ENCODE measurements at places on chromosomes 5 and 9.

DNA sequence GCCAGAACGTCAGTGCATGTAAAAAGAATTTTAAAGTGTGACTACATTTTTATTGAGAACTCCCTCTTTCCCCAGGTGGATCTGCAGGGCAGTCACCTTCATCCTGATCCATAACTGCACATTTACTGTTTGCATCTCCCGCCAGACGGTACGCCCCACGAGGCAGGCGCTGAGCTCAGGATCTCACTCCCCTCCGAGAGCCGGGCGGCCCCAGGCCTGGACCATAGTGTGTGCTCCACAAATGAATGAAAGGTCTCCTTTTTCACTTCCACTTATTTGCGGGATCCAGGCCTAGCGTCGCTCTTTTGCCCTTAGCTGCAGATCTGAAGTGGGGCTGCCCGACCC, 378 bp downstream of the DROSHA start:
- DNase-seq: peak; percentile 33

DNA sequence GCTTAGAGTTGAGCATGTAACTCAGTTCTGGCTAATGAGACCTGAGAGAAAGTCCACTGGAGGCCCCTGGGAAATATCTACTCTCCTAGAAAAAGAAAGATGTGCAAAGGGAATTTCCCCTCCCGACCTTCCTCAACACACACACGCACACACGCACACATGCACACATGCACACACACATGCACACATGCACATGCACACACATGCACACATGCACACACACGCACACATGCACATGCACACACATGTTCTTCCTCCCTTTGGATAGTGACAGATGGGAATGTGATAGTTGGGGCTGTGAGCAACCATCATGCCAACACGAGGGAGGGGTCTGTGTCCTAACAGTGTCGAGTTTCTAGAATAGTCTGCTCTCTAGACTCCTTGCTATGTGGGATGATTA, 148.2 kb upstream of the EGFLAM start:
- DNase-seq: no peak

- DNase-seq: no peak
These were observed 46.1 kb upstream of the TMED7 start for GRCh38 chr5:115671939-115672338.

- no peak for DNase-seq
These were observed 812.9 kb upstream of the ZNF608 start for GRCh38 chr5:125559296-125559695.

DNA sequence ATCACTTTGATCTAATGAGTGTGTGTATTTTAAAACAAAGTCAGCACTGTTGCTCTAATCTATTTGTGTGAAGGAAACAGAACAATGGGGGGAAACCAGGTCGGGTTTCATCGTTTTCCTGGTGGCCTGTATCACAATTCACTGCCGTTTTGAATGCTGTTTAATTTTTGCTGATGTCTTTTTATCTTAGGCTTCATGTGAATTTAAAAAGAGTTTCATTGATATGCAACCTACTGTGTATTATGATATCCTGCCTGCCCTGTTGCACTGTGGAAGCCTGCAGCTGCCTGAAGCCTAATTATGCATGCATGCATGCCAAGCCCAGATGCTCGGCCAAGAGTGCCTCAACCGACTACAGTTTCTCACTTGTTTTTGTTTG, 307.5 kb downstream of the ZNF608 start:
- no peak for DNase-seq

DNA sequence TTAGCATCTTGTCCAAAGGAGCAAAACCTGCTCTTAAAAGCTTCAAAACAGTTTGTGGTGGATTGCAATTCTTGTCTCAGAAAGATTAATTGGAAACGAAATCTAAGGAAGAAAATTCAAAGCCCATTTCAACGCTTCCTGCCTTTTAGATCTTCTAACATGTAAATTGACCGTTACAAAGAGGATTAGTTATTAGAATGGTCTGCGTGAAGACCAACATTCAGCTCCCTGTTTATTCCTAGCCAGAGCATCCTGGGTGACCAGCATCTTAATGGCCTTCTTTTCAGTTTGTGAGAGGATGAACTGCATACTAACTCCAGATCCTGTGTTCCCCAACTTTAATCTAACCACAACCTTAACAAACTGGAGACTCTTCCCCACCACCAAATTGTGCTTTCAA, 109.9 kb upstream of the SLC1A3 start:
- DNase-seq: no peak

GRCh38 chr5:102815084-102815483, 60.0 kb downstream of the PAM start:
- DNase-seq: no peak

GRCh38 chr5:78221964-78222451, 72.5 kb downstream of the AP3B1 start:
- DNase-seq: peak; percentile 7

GRCh38 chr5:143922718-143923117, 110.8 kb downstream of the HMHB1 start:
- no peak for DNase-seq

GRCh38 chr9:132994410-132995120, 16.1 kb downstream of the GFI1B start:
- no peak for DNase-seq

- DNase-seq: peak; percentile 87
These were observed 90.9 kb downstream of the THBS4 start for GRCh38 chr5:80125962-80126480.

DNA sequence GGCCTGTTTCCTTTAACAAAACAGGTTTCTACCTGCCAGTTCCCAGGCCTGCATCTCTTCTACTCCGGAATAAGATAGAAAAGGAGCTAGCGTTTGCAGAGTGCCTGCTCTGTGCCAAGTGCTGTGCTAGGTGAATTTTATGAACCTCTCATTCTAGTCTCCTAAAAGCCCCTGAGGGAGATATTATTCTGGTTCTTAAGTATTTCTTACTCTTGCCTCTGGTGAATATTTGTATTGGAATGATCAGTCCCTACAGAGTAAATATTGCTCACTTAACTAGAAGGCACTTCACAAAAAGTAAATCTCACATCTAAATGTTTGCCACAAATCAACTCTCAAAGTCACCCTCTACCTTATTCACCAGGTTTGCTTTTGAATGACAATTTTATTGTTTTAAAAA, 227.1 kb downstream of the AUH start:
- no peak for DNase-seq

- DNase-seq: no peak
These were observed 790.1 kb downstream of the TLE1 start for GRCh38 chr9:80899208-80899607.

GRCh38 chr9:75455444-75455921, 367.2 kb downstream of the OSTF1 start:
- no peak for DNase-seq

All from activated CD4-positive, alpha-beta T cell treated with anti-CD3 and anti-CD28 coated beads, Interleukin-2, Interleukin-6, amounts not matched to agents 100 ng/mL and 50 ng/mL, durations not matched to agents 16 hours and 8 hours (primary cell).